ENCODE measurements at places on chromosomes 3 and 15.
A peak's percentile ranks its signal among the peaks of the same experiment; 100 is the strongest.

- no peak for DNase-seq
These were observed 10.0 kb downstream of the DUSP7 start for GRCh38 chr3:52046186-52046901.

DNA sequence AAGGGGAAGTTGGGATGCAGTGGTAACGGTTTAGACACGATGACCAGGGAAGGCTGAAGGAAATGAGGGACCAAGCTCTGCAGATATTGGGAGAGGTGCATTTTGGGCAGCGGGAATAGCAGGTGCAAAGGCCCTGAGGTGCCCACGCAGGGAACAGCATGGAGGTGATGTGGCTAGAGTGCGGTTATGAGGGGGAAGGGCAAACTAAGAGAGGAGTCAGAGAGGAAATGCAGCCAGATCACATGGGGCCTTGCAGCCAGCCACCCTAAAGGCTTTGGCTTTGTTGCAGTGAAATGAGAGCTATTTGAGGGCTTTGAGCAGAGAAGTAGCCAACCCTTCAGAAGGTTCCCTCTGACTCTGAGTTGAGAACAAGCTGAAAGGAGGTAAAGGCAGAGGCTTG, 2.6 kb downstream of the SPATA12 start:
- DNase-seq, result no peak

- no peak for DNase-seq
These were observed 705.3 kb downstream of the NLGN1 start for GRCh38 chr3:174102866-174103265.

- DNase-seq, result no peak
These were observed 1.4 kb downstream of the SETD5 start for GRCh38 chr3:9398700-9399336.

DNA sequence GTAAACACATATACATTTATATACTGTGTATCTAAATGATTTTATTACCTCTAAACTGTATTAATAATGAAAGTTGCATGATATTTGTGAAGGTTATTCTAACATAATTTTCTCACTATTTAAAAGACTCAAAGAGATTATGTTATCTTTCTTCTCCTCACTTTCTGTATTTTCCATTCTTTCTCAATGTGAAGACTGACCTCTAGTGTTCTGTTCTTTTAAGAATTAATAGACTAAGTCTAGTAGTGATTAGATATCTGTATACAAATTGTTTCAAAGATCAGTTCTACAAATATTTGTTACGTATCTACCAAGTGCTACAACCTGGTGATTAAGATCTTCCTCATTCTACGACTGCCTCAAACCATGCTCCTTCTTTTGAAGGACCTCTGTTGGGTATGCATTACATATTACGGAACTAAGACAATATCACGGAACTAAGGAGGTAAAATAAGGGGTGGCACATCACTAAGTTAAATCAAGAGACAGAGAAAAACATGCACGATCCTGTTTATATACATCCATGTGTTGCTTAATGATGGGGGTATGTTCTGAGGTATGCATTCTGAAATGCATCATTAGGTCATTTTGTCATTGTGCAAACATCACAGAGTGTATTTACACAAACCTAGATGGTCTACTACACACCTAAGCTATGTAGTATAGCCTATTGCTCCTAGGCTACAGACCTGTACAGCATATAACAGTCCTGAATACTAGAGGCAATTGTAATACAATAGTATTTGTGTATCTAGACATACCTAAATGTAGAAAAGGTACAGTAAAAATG, 161.5 kb upstream of the KBTBD8 start:
- no peak for DNase-seq

DNA sequence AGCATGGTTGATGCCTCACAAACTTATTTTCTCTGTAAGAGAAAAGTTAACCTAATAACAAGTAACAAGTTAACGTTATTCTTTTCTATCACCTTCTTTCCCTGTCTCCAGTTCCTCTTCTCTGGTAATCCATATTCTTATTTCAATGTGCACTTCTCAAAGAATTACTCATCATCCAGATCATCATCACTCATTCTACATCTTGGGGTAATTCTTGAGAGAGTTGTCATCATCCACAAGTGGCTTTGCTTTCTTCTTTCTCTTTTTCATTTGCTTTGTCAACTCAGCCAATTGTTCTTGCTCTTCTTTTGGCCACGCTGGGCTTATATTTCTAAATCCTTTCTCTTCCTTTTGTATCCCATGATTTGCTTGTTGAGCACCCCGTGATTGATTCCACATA, 20.8 kb upstream of the RNF111 start:
- no peak for DNase-seq

DNA sequence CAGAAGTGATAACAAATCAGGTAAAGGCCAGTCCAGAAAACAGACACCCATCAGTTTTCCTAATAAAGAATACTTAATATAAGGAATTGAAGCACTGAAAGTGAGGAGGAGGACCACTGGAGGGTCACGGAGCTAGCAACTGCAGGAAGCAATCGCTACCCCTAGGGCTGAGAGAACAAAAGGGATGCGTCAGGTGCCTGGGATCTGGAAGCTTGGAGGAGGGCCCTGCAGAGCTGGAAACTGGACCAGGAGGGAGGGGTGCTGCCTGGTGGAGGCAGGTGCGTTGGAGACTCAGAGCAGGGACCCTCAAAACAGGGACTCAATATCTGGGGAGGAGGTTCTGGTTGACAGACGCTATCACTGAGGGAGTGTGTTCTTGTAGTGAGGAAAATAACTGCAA, 308.1 kb upstream of the RASGRP1 start:
- DNase-seq, result no peak

DNA sequence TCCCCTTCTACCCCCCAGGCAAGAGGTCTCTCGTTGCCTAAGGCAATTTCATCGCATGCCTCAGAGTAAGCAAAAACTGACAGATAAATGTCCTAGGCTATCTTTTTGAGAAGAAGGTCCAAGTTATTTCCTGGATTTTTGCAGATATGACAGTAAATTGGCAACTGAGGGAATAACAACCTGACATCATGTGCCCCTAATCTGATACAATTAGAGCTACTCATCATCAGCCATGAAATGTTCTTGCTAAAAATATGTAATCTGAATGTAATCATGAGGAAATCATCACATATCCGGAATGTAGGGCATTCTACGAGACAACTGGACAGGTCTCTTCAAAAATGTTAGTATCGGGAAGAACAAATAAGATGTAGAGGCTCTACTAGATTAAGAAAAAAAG, 44.1 kb downstream of the TNIK start:
- DNase-seq, result no peak

DNA sequence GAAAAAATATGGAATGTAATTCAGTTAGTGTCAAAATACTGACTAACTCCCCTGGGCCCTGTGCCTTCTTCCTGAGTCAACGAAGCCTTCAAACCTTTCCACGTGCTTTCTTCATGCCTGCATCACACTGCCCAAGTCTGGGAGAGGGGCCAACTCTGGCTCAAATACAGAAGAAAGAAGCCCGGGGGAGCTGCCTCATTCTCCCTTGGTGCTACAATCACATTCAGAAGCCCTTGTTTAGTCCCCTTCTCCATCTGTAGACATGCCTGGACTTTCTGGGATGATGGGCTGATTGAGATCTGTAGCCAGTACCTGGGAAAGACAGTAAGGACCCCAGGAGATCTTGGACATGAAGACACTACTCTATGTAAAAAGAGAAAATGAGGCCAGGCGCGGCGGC, 77.8 kb upstream of the GSK3B start:
- DNase-seq, result no peak

DNA sequence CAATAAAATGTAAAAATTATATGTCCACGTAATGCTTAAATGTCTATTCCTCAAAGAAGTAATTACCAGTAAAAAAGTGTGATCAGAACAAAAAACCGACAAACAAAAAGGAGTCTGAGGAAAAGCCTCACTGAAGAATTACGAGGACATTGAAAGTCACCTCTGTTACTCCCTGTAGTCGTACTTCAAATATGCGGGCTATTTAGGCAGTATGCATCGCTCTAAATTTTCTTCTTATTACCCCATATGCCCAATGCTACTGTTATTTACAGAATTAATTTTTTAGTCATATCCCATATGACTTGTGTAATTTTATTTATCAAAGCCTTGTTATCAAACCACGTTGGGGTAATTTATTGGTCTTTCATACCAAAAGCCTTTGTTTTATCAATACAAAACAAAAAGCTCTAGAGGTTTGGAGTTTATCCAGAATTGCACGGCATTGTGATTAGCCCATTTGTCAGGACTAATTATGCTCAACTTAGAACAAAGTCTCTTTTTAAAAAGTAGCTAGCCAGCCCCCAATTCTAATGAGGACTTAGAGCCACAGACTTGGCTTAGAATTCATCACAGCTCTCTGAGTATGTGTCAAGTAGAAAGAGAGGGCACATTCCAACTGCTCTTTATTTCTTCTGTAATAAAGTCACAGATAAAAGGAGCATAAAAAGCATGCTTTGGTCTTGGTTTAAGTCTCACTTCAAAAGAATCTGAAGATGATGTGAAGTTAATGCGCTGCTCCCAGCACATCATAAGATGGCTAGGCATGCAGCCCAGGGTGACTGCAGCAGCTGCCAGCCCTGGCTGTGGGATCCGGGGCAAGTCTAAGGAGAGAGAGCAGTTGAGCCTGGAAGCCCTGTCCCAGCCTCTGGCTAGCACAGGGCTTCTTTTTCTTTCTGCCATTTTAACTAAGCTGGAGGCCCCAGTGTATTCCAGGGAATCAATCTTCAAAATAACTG, 521.0 kb downstream of the GABRG3 start:
- no peak for DNase-seq

GRCh38 chr3:46750555-46751038, 32.9 kb upstream of the PRSS50 start:
- no peak for DNase-seq

GRCh38 chr3:94225148-94225865, 162.4 kb downstream of the NSUN3 start:
- no peak for DNase-seq

- no peak for DNase-seq
These were observed 563.7 kb downstream of the SI start for GRCh38 chr3:164514576-164514975.

- peak; percentile 28 for DNase-seq
These were observed 8.8 kb upstream of the DNAJA4 start for GRCh38 chr15:78255421-78256043.

- no peak for DNase-seq
These were observed 161.3 kb downstream of the SV2B start for GRCh38 chr15:91261345-91261744.

DNA sequence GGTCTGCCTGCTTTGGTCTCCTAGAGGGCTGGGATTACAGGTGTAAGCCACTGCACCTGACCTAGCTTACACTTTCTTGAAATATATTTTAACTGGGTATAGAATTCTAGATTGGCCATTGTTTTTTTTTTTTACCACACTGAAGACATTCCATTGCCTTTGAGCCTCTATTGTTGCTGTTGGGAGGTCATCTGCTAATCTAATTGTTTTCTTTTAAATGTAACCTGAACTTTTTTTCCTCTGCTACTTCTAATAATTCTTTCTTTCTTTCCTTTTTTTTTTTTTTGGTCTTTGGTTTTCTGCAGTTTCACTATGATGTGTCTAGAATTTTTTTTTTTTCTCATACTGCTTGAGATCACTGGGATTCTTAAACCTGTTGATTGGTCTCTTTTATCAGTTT, 28.1 kb downstream of the ERICH6 start:
- DNase-seq, result no peak

DNA sequence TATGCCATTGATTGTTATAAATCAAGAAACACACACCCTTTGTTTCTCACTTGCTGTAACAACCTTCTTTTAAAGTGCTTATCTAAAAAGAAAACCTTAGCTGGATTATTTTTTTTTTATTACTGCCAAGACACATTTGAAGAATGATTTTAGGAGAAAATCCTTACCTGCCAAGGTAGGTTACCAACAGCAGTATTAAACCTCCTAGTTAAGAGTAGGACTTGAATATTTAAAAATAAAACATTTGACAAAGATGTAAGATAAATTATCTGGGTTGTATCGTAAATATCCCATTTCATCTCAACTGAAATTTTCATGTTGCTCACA, 192.1 kb downstream of the PDZRN3 start:
- DNase-seq, result no peak

- no peak for DNase-seq
These were observed 119.5 kb downstream of the MYLK start for GRCh38 chr3:123764647-123765046.

- no peak for DNase-seq
These were observed 207.1 kb downstream of the VPS13C start for GRCh38 chr15:61853195-61853594.

GRCh38 chr3:184077881-184078280, 19.0 kb upstream of the HTR3E start:
- no peak for DNase-seq

DNA sequence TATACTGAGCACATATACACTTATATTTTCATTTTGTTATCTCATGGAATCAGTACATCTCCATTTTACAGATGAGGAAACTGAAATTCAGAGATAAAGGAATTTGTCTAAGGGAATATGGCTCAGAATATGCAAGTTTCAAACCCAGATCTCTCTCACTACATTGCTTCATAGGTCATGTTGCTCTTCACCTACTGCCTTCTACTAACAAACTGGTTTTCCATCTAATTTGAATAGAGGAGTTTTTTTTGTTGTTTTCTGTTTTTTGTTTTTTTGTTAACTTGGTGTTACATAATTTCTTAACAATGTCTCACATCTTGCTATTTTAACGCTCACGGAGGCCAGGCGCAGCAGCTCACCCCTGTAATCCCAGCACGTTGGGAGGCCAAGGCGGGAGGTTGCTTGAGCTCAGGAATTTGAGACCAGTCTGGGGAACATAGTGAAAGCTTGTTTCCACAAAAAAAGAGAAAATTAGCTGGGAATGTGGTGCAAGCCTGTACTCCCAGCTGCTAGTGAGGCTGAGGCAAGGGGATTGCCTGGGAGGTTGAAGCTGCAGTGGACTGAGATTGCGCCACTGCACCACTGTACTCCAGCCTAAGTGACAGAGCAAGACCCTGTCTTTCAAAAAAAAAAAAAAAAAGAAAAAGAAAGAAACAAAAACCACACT, 37.0 kb downstream of the FMN1 start:
- no peak for DNase-seq

DNA sequence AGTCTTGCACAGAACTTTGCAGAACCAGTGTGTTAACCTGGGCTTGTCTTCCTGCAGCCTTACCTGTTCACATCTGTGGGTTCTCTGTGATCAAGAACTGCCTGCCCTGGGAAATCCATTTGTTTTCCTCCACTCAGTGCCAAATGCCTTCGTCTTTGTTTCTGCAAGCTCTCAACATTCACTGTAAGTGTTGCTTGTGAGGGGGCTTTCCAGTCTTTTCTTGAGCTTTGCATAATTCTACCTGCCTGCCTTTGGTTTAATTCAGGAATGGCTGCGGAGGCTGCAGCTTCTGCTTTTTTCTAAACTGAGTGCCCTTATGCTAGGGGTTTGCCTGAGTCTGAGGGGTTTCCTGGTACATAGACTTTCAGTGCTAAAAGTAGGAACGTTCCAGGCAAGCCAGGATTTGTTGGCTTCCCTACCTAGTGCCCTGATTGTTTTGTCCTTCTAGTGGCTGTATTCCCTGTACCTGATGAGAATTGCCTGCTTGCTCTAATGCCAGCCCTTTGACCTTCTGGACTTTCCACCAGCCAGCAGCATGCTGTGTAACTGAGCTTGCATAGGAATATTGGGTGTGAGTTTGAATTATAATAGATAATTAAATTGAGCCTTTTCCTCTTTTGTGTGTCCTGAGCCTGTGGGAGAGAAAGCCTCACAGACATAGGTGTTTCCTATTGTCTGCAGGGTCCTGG, 96.6 kb upstream of the CLSTN2 start:
- no peak for DNase-seq

GRCh38 chr3:115646027-115646690, 22.8 kb downstream of the GAP43 start:
- no peak for DNase-seq

- DNase-seq, result no peak
These were observed 321.5 kb upstream of the ICE2 start for GRCh38 chr15:60800299-60801072.

- DNase-seq, result no peak
These were observed 723.1 kb downstream of the NR2F2 start for GRCh38 chr15:97053635-97054034.

All from NCI-H774 (cell line).